Bone marrow (tissue), 2 donors: ENCODE measurements at places on chromosomes 7 and 10.

- no peak for DNase-seq
Observed at GRCh38 chr10:114648368-114648767, 9.7 kb downstream of the ABLIM1 start.

GRCh38 chr7:24718977-24719491, 38.2 kb downstream of the GSDME start:
- no peak for DNase-seq

- DNase-seq = no peak
Observed at GRCh38 chr7:30223896-30224295, 60.5 kb upstream of the ZNRF2 start.

DNA sequence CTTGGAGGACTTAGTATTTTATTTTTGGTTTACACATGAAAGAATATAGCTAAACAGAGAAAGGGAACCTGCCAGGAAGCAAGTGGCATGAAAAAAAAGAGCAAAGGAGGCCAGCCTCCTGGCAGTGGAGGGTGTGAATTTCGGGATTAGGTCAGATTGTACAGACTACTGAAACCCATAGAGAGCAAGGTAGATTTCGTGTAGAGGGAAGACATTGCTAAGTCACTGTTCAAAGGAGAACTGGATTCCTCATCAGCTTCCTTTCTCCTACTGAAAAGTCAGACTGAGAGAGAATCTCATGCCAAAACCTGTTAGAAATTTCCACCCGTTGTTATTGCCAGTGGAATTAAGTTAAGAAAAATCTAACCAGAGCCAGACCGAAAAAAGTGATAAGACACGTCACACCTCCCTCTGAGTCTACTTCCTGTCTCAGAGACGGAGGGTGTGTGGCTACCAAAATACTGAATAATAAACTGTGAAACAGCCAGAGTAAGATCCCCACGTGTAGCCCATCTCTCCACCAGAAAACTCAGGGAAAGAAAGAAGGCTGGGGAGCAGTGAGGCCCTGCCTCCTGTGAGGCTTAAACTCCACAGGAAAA, 118.8 kb downstream of the SKIDA1 start:
- DNase-seq = no peak

GRCh38 chr7:16509829-16510228, 16.8 kb upstream of the LRRC72 start:
- DNase-seq = no peak

DNA sequence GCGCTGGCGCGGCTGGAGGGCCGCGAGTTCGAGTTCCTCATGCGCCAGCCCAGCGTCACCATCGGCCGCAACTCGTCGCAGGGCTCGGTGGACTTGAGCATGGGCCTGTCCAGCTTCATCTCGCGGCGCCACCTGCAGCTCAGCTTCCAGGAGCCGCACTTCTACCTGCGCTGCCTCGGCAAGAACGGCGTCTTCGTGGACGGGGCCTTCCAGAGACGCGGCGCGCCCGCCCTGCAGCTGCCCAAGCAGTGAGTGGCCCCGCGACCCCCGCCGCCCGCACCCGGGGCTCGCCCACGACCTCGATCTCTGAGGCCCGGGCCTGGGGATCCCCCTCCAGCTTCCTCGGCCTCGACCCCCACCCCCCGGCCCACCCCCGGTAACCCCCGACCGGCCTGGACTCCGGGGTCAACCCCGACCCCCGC, 537 bp downstream of the FOXK1 start:
- DNase-seq = no peak

DNA sequence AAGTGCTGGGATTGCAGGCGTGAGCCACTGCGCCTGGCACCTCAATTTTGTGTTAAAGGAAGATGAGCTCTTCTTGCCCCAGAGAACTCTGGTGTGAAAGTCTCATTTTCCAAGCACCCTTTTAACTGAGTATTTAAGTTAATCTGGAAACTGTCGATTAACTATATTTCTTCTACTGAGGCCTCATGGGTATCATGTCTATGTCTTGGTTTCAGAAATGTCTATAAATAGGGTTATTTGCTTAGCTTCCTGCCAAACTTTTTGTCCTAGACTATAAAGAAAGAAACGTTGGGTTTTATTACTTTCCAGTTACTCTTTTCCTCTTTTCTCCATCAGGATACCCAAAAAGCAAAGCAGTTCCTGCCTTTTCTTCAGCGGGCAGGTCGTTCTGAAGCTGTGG, 102.4 kb downstream of the LRRC4 start:
- no peak for DNase-seq

GRCh38 chr7:50731703-50732582, 50.8 kb downstream of the GRB10 start:
- DNase-seq = no peak

- DNase-seq = no peak
Observed at GRCh38 chr7:152674860-152675758, 832 bp downstream of the XRCC2 start.

- DNase-seq = no peak
Observed at GRCh38 chr7:47080816-47081215, 501.1 kb downstream of the TNS3 start.

DNA sequence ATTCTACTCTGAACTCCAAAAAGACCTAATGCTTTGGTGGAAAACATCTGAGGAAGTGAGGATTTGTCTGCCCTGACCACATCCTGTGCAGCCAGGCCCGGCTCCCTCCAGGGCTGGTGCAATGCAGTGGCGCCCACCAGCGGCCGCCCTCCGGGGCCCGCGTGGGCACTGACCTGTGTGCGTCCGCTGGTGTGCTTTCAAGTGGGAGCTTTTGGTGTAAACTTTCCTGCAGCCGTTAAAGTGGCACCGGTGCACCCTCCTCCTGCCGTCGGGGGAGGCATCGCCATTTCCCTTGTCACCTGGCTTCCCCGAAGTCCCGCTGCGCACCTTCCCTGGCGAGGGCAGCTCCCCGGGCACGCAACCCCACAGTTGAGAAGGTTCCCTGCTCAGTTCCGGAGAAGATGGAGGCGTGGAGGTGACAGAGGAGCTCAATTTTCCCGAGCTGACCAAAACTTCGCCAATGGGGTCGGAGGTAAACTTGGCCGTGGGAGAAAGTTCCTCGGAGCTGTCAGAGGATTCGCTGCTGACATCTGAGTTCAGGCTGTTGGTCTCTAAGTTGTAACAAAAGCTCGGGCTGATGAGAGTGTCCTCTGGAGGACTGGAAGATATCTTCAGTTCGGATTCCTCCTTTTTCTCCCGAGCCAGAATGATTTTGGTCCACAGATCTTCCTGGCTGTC, 3.4 kb downstream of the KLF6 start:
- DNase-seq = no peak

DNA sequence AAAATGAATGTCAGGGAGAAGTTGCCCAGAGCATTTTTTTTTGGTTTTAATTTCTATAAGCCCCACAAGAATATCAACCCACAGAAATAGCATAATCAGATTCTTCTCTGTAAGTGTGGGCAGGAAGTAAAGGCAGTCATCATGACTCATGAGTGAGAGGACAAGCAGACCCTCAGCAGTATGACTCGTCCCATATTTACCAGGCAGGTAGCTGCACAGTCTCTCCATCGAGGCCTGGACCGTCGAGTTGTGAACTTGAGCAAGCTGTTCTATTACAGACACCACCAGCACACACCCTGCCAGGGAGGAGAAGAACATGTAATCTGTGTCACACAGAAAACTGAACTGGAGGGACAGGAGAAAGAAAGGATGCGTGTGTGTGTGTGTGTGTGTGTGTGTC, 37.8 kb downstream of the AOAH start:
- DNase-seq = peak; percentile 47

GRCh38 chr10:102537948-102538347, 34.2 kb downstream of the SUFU start:
- DNase-seq = no peak

GRCh38 chr7:38321515-38321944, 48.1 kb upstream of the TARP start:
- DNase-seq = no peak

DNA sequence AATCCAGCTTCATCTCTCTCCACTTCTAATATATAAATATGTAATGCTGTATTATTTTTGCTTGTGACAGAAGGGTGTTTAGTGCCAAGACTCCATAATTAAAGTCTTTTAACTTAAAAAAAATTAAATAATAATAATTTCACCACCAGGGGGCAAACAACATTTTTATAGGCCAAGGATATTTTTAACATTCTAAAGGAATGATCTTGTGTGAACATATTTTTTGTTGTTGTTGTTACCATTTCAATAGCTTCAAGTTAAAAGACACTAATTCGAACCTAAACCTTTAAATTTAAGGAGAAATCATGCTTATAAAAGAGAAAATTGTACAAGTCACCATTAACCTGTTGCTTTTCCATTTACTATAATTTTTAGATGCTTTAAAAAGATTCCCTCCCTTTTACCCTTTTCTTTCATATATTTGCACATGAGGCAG, 7.5 kb upstream of the DNAJC1 start:
- DNase-seq = no peak

GRCh38 chr10:89744026-89744425, 42.6 kb downstream of the KIF20B start:
- no peak for DNase-seq

DNA sequence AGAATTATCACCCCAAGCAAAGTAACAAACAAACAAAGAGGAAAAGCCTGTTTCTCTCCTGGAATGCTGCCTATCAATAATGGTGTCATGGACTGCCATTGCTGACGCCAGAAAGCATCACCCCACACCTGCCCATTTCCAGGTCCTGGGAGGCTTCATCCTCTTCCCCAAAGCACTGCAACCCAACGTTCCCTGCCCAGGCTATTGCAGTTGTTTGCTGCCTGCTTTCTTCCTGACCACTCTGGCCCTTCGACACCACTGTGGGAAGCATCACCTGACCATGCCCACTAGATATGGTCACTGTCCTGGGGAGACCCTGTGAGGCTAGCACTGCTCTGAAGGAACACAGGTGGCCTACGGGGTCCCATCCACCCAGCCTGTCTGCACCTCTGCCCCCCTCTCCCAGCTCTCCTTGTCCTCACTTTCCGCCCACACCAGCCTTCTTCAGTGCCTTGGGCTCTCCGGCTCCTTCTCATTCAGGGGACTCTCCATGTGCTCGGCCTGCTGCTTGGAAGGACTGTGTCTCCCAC, 439.6 kb downstream of the GLRX3 start:
- no peak for DNase-seq

GRCh38 chr10:52542906-52543305, 228.8 kb downstream of the DKK1 start:
- no peak for DNase-seq

- DNase-seq = no peak
Observed at GRCh38 chr10:75035975-75036708, 75.3 kb upstream of the SAMD8 start.

DNA sequence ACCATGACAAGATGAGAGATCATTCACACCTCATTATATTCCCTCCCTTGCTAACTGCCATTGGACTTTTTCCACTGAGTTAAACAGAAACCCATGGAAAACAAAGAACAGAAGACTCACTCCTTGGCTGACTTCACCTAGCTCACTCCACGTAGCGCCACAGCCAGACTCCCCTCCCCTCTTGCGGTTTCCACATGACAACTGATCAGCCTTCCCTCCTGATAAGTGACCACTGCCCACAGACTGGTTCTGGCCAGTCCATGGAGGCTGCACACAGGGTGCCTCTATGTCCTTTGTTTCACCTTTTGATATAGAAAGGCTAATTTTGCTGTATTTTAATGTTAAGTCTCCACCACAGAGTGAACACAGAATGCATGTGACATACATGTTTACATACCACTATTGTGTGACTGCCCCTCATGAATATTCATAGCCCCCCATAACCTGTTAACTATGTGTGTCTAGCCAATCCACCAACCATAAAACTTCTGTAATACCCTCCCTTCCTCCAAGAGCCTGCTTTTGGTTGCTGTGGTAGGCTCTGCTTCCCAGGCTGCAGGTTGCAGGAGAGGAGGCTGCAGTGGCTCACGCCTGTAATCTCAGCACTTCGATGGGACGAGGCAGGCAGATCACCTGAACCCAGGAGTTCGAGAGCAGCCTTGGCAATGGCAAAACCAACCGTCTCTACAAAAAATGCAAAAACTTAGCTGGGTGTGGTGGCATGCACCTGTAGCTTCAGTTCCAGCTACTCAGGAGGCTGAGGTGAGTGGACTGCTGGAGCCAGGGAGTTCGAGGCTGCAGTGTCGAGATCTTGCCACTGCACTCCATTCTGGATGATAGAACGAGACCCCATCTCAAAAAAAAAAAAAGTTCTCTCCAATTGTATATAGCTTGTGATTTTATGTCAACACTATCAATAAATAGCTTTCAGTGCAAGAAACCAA, 10.0 kb upstream of the IFIT5 start:
- DNase-seq = no peak

DNA sequence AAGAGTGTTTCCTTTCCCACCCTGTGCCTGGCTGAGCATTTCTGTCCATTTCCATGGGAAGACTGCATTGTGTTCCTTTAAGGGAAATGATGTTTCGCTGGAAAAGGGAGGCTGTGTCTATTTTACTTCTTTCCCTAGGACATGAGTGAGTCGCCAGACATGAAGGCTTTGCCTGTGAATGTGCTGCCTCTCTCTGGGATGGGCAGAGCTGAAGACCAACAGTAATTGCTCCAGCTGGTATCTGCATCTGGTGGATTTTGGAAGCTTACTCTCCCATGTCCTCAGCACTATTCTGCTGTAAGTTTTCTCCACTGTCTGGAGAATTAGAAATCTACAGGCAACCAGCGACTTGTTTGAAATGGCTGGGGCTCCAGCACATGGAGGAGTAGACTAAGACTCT, 264.6 kb upstream of the BMPER start:
- no peak for DNase-seq

DNA sequence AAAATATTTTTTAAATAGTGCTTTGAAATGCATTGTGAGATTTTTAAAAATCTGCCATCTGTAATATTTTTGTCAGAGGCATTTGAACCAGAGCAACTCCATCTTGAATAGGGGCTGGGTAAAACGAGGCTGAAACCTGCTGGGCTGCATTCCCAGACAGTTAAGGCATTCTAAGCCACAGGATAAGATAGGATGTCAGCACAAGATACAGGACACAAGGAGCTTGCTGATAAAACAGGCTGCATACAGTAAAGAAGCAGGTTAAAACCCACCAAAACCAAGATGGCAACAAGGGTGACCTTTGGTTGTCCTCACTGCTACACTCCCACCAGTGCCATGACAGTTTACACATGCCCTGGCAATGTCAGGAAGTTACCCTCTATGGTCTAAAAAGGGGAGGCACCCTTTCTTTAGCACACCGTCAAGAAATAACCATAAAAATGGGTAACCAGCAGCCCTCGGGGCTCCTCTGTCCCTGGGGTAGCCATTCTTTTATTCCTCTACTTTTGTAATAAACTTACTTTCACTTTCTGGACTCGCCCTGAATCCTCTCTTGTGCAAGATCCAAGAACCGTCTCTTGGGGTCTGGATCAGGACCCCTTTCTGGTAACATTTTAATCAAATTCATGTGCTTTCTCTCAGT, 273.7 kb downstream of the SEMA3D start:
- DNase-seq = no peak

- DNase-seq = no peak
Observed at GRCh38 chr7:81645435-81645834, 124.4 kb downstream of the HGF start.

DNA sequence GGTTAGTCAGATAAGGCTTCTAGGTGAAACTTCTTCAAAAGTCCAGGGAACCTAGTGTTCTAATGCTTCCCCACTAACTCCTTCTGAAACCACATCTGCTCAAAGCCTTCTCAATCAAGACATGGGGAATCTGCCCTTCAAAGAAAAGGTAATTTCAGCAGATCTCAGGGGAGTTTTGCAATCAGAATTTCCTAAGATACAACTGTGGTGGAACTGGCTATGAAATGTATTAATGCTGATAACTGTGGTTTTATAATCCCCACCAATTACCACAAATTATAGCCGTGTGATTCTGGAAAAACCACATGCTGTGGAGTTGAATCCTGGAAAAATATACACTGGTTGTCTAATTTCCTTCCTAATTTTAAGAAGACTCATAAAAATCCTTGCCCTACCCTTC, 233.8 kb downstream of the SORCS1 start:
- DNase-seq = no peak

GRCh38 chr10:102131286-102132170, 1.3 kb upstream of the PPRC1 start:
- DNase-seq = no peak
